ENCODE measurements at places on chromosomes 5 and 9.

DNA sequence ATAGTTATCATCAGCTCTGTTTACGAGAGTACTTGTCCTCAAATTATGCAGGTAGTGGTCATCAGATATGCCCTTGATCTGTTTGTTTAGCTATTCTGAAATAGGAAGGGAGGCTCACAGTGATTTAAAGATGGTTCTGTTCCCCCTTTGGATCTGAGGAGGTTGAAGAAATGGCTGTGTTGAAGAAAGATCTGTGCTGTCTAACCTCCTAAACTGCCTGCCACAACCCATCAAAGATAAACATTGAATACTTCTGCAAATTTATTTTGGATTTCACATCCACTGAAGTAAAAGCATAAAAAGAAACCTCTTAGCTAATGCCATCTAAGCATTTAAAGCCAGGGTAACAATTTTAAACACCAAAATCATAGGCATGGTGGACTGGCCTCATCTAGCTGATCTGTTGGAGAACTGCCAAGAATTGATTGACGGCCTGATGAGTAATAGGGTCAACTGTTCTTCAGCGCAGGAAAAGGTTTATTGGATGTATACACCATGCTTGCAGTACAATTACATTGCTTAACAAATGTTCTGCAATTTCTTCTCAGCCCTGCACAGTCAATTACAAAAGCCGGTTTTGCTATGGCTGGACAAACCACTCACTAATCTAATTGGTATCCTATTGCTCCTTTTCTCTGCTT lies 97.6 kb downstream of the SEMA6A start:
- DNase-seq = no peak

DNA sequence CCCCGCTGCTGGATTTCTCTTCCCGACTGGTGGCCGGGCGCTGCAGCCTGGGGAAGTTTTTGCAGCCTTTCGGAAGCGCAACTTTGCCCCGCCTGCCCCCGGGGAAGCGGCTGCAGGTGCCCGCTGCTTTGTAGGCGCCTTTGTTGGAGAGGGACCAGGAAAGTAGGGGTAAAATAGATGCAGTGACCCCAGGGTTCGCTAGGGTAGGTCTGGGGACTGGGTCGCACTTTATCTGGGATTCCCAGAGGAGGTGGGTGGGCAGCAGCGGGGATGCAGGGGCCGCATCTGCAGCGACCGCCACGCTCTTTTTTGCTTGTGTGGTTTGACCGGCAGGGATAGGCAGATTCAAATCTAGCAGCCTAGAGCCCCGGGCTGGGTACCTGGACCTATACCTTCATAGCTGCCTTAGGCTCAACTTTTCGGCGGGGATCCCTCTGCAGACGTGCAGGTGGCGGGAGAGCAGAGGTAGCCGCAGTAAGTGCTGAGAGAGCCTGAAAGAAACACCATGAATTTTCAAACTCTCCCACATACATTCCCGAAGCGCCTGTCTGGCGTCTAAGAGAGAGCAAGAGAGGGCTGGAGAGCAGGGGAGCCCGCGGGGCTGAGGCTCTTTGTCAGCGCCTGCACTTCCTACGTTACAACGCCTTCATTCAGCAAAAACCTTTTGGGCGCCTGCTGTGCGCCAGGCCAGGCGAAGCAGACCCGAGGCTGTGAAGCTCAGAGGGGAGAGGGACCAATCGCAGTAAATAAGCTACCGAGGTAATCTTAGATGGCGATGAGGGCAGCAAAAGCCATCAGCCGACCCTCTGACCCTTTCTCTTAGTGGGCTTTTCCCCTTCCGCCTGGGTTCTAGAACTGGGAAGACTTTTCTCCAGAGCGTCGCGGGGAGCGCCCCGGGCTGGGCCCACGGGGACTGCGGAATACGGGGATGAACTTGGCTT lies 642 bp downstream of the SV2C start:
- DNase-seq = peak; percentile 45

DNA sequence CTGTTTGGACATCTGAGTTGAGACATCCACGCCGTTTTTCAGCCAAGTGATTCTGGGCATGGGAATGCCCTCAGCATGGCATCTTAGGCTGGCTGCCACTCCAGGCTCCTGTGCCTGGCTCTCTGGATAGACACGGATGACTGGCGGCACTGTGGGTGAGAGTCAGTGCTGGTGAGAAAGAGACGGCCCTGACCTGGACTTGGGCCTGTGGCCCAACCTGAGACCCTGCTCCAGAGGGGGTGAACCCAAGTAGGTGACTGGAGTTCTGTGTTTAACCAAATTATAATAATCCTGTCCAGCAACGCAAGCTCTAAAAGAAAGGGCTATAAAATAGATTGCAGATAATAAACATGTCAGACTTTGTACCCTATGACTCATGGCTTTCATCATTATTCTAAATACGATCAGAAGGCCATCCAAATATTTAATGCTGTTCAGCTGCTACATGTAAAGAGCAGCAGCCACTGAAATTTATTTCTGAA lies 173.9 kb downstream of the HSPA4 start:
- DNase-seq = no peak

GRCh38 chr9:36597412-36598178 lies 24.9 kb downstream of the MELK start:
- no peak for DNase-seq
